Stimulated activated CD4-positive, alpha-beta T cell treated with anti-CD3 and anti-CD28 coated beads, Interleukin-1b, Interleukin-23, amount 100 ng/mL, for 1 hour (primary cell): ENCODE measurements at places on chromosomes 1 and 21.

GRCh38 chr1:235873045-235873444 lies 6.3 kb upstream of the LYST start:
- no peak for DNase-seq

GRCh38 chr1:153631047-153632022 lies 2.5 kb upstream of the CHTOP start:
- no peak for DNase-seq

- DNase-seq = no peak
Observed at GRCh38 chr1:3858231-3858981, 1.1 kb downstream of the DFFB start.

DNA sequence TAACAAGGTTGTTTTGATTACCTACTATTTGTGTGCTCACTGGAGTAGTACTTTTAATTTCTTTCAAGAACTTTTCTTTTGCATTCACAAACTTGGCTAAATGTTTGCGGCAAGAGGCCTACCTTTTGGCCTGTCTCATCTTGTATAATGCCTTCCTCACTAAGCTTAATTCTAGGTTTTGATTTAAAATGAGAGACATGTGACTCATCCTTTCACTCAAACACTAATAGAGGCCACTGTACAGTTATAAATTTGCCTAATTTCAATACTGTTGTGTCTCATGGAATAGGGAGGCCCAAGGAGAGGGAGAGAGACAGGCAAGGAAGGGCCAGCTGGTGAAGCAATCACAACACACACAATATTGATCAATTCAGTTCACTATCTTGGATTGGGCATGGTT lies 66.1 kb downstream of the ZNF644 start:
- DNase-seq = no peak

- no peak for DNase-seq
Observed at GRCh38 chr1:27116697-27117096, 38.2 kb downstream of the SLC9A1 start.

GRCh38 chr1:119646521-119647227 lies 1.4 kb downstream of the ZNF697 start:
- no peak for DNase-seq

GRCh38 chr1:231338270-231339128 lies at the start of gene SPRTN:
Gene SPRTN (plus strand): TSS chr1:231338293. CDS start chr1:231338384, 91 bp downstream.
- DNase-seq = no peak

- DNase-seq = no peak
Observed at GRCh38 chr1:80894921-80895320, 905.8 kb upstream of the ADGRL2 start.

GRCh38 chr1:190563230-190563629 lies 85.6 kb upstream of the BRINP3 start:
- DNase-seq = no peak

DNA sequence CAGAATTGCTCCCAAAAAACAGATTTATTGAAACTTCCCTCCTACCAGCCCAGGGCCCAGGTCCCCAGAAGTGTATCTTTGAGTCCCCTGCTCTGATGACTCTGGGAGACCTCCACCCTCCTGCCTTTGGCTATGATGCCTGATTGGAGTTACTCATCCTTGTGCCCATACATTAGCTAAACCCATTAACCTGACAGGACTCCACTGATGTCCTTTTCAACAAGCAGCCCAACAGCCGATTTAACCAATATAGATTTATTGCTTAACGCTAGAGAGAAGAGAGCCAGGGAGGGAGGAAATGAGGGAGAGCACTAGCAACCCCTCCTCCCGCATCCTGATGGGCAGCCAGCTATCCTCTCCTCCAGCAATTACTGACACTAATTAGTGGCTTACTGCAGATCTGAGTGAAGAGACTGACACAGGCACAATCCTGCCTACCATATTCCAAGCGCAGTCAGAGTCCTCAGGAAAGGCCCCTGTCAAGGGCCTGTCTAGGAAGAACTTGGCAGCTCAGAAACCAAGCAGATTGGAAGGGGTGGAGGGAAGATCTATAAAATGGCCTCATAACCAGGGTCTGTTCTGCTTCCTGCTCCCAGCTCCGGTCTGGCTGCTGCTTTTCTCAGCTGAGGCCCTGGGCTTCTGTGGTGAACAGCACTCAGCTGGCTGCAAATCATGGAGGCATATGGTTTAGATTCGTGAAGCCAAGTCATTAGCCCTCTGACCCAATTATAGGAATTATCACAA lies 484.5 kb upstream of the DAB1 start:
- no peak for DNase-seq

- no peak for DNase-seq
Observed at GRCh38 chr1:48560577-48560976, 88.6 kb upstream of the SPATA6 start.

- DNase-seq = no peak
Observed at GRCh38 chr1:231926340-231926739, 299.8 kb downstream of the DISC1 start.

DNA sequence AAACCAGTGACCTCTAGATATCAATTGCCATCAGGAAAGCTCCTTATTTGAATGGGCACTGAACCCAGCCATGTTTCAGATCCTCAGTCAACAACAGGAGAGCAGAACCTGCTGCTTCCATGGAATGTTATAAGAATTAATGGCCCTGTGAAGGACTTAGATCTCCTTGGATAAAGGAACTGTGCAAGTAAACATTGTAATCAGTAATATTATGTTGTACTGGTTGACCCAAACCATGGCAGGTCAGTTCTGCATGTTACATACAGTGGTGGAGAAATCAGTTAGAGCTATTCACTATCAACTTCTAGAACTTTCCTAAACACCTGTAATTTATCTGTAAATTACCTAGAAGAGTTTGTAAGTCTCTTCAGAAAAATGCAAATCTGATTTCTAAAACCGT lies 11.2 kb upstream of the CLDN8 start:
- no peak for DNase-seq

- DNase-seq = no peak
Observed at GRCh38 chr1:230550428-230550827, 91.9 kb upstream of the COG2 start.

DNA sequence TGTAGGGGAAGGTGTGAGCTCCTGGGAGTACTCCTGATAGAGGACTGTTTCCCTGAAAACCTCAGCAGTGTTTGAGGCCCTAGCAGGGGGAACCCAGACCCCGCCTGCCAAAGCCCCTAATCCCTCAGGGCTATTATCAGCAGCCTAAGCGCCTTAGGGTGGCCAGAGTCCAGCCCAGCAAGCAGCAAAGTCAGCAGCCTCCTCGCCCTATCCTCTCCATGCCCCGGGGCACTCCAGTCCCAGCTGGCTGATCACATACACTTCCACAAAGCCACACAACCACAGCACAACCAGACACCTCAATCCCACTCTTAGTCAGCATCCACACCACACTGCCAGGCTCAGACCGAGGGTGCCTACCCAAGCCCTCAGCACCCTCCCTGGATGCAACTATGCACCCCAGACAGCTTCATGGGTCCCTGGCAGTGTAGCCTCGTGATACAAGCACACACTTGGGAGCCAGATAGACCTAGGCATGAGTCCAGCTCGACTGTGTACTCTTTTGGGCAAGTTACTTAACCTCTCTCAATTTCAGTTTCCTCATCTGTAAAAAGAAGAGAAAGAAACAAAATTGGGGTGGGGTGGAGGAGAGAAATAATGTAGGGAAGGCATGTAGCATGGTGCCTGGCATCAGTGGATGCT lies 7.1 kb downstream of the IGSF9 start:
- DNase-seq = no peak

- DNase-seq = no peak
Observed at GRCh38 chr1:26276432-26276838, 3.5 kb upstream of the SH3BGRL3 start.

- DNase-seq = no peak
Observed at GRCh38 chr1:234556245-234556943, 53.6 kb downstream of the IRF2BP2 start.

- DNase-seq = no peak
Observed at GRCh38 chr1:228982637-228983036, 247.4 kb downstream of the RHOU start.

DNA sequence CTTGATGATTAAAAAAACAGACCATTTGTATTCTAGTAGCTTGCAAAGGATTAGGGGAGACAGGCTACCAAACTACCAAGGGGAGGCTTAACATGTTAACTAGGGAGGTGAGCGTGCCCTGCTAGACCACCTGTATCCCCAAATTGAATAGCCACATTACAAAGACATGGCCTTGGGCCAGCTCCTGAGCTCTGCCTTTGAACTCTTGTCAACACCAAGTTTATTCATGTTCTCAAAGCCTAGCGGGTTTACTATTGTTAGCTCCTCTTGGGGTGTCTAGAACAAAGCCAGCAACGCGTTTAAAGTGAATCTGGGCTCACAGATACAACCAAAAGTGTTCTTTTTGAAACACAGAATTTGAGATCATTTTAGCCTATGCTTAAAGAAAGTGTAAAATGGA lies 36.3 kb downstream of the SMYD2 start:
- DNase-seq = no peak

GRCh38 chr1:26280333-26281042 lies 602 bp downstream of the SH3BGRL3 start:
- DNase-seq = no peak
